Stimulated activated CD4-positive, alpha-beta T cell treated with anti-CD3 and anti-CD28 coated beads, Interleukin-2, amount 100 ng/mL, for 48 hours (primary cell): ENCODE measurements at places on chromosomes 5 and 9.

- DNase-seq, result no peak
Observed at GRCh38 chr5:154795235-154795596, 40.0 kb downstream of the LARP1 start.

GRCh38 chr5:45017568-45017967 lies 208.8 kb downstream of the MRPS30 start:
- DNase-seq, result no peak

- DNase-seq, result no peak
Observed at GRCh38 chr9:115210699-115211098, 92.7 kb upstream of the TNC start.

DNA sequence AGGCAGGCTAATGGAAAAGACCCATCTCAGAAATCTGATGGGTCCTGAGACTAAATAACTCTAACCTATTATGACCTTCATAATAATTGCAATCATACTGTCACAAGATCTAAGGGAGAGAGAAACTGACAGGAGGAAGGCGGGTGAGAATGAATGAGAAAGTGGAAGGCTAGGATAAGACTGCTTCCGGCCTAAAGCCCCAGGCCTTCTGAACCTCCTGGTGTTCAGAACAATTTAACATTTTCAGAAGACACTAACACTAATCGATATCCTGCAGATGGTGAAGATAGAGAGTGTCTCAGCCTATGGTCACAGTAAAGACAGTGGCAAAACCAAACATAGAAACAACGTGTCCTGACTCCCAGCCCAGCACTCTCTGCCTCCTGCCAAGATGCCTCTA lies 1.2 kb downstream of the RPS14 start:
- DNase-seq, result no peak

DNA sequence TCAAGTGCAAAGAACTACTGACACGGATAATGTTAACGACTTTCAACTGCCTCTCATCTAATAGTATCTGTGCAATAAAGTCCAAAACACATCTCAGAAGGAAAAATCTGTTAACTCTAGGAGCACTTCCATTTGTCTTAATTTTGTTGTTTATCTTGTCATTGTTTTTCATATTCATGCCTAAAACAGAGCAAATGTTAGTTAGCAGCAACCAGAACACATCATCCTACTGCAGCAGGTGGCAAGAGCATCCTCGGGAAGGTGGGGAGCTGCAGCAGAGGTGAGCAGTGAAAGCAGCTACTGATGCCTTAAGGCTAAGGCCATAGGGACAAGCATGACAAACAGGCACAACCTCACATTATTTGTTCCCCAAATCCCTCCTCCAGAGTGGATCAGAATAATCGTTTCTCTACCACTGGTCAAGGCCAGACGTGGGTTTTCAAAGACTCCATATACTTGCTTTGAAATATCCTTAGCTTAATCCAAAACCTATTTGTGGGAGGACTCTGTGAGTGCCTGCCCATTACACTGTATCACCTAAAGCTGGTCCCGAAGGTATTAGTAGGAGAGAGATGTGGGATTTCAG lies 1.0 kb downstream of the HMGCS1 start:
- no peak for DNase-seq

- DNase-seq, result no peak
Observed at GRCh38 chr5:66209350-66209749, 65.2 kb downstream of the SREK1 start.

- no peak for DNase-seq
Observed at GRCh38 chr9:93307468-93308157, 123.7 kb downstream of the WNK2 start.
